ENCODE measurements at places on chromosomes 7 and 10. TPM values are rescaled to one million over a fixed set of nuclear protein-coding genes. Genes with fewer than 3 reads are reported as not detected.

CDH23 gene
- not detected for total RNA-seq

PON3 gene
- not detected for total RNA-seq

ACHE gene
- total RNA-seq = 18.9 TPM

ZNF804B gene
- not detected for total RNA-seq

LRRC61 gene
- total RNA-seq = 0.24 TPM

ITPRID1 gene
- total RNA-seq = not detected

OR9A2 gene
- total RNA-seq = not detected

ADD3 gene
- 127 TPM for total RNA-seq

TMEM26 gene
- total RNA-seq = 0.18 TPM

SFRP4 gene
- 0.19 TPM for total RNA-seq

TEX36 gene
- not detected for total RNA-seq

JAZF1 gene
- 20.1 TPM for total RNA-seq

SRRM3 gene
- total RNA-seq = 2.7 TPM

PPP1R17 gene
- not detected for total RNA-seq

ZSCAN25 gene
- 14.6 TPM for total RNA-seq
